Naive thymus-derived CD8-positive, alpha-beta T cell (primary cell): ENCODE measurements at places on chromosomes 16 and 17. TPM values are rescaled to one million over a fixed set of nuclear protein-coding genes. Genes with fewer than 3 reads are reported as not detected.

Gene RPRML
- total RNA-seq: not detected

Gene RBBP6
- 115 TPM for total RNA-seq

Gene ADAMTS18
- total RNA-seq: not detected

Gene HSD17B2
- total RNA-seq: not detected

Gene KRT20
- not detected for total RNA-seq

Gene KRTAP1-5
- not detected for total RNA-seq

Gene IRX6
- not detected for total RNA-seq

Gene FOXN1
- not detected for total RNA-seq

Gene SLC52A1
- not detected for total RNA-seq

Gene SULT1A4
- total RNA-seq: 2.0 TPM

Gene HID1
- 9.5 TPM for total RNA-seq
